Frontal cortex (tissue), 4 donors: ENCODE measurements at places on chromosomes 2 and 18. TPM values are rescaled to one million over a fixed set of nuclear protein-coding genes. Genes with fewer than 3 reads are reported as not detected.

CD28 gene
- total RNA-seq, result 1.2 TPM

EVX2 gene
- not detected for total RNA-seq

DES gene
- total RNA-seq, result 0.41 TPM

C2orf76 gene
- total RNA-seq, result 11.0 TPM

CXCR1 gene
- under 0.01 TPM for total RNA-seq

TEKT4 gene
- under 0.01 TPM for total RNA-seq

PPP1R7 gene
- total RNA-seq, result 48.9 TPM

NEB gene
- 0.41 TPM for total RNA-seq

TRABD2A gene
- total RNA-seq, result 0.41 TPM

ANKRD30BL gene
- 12.6 TPM for total RNA-seq

CTAGE1 gene
- not detected for total RNA-seq

CENPA gene
- 1.2 TPM for total RNA-seq

SLC30A3 gene
- total RNA-seq, result 0.82 TPM

IL1R2 gene
- not detected for total RNA-seq

TBR1 gene
- total RNA-seq, result 73.8 TPM

IL1RL1 gene
- not detected for total RNA-seq

YES1 gene
- total RNA-seq, result 60.7 TPM

ARHGAP15 gene
- total RNA-seq, result 19.2 TPM

KRTCAP3 gene
- not detected for total RNA-seq

SLC19A3 gene
- 2.0 TPM for total RNA-seq

SIGLEC15 gene
- total RNA-seq, result not detected

RFTN2 gene
- total RNA-seq, result 22.8 TPM

MYOM1 gene
- total RNA-seq, result 0.82 TPM

FBXO48 gene
- total RNA-seq, result 0.82 TPM

VAMP5 gene
- 3.3 TPM for total RNA-seq

WNT10A gene
- not detected for total RNA-seq

KIF5C gene
- total RNA-seq, result 388 TPM

ARHGEF4 gene
- total RNA-seq, result 43.2 TPM

HIBCH gene
- 11.0 TPM for total RNA-seq

CNDP1 gene
- total RNA-seq, result under 0.01 TPM
